ENCODE measurements at places on chromosomes 16 and 17.

GRCh38 chr16:4052096-4052495, 64.1 kb downstream of the ADCY9 start:
- DNase-seq = no peak

DNA sequence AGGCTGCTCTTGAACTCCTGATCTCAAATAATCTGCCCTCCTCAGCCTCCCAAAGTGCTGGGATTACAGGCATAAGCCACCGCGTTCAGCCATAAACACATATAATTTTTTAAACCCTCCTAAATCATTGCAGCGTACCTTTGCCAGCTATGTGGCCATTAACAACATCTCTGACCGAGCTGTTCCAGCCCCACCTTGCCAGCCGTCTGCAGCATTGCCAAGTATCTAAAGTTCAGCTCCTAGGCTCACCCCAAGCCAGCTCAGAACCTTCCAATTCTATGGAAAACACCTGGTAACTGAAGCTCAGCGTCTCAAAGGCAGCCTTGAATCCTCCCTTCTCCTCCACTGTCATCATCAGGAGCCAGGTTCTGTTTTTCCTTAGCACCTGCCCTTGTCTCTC, 5.1 kb upstream of the MEIOB start:
- DNase-seq = no peak

GRCh38 chr17:16818340-16818739, 128.3 kb downstream of the CCDC144A start:
- no peak for DNase-seq

- no peak for DNase-seq
Measured at GRCh38 chr16:74448990-74449389, 27.7 kb upstream of the CLEC18B start.

DNA sequence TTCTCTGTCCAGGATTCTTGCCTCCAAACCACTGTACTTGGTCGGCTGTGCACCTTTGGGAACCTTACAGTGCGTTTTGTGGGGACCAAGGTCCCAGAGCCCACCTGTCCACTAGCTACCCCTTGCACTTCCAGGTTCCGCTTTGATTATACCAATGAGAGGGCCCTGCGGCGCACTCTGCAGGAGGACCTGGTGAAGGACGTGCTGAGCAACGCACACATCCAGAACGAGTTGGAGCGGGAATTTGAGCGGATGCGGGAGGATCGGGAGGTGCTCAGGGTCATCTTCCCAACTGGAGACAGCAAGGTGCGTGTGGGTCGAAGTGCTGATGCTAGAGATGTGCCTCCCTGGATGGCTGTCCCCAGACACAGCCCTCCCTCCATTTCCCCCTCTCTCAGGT, 18.8 kb downstream of the POLR2A start:
- DNase-seq = no peak

GRCh38 chr16:11181899-11182279, 74.1 kb downstream of the SOCS1 start:
- no peak for DNase-seq

DNA sequence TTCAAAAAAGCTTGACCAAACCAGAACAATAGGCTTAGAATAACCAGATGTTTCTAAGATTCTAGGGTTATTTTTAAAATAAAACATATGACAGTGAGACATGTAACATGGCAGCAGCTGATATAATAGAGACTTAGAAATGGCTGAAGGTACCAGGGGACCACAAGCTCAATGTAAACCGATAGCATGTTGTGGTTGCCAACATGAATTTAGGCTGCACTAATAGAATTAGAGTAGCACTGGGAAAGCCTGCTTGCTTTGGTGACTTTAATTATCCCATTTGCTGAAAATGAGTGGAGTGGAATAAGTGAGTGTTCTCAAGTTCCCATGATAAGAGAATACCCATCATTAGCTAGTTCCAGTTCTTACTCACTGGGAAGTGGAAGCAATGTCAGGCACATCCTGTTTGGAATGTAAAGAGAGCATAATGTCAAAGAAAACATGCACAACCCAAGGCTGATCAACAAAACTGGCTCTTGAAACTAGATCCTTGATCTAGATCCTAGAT, 621.2 kb upstream of the CDH5 start:
- no peak for DNase-seq

DNA sequence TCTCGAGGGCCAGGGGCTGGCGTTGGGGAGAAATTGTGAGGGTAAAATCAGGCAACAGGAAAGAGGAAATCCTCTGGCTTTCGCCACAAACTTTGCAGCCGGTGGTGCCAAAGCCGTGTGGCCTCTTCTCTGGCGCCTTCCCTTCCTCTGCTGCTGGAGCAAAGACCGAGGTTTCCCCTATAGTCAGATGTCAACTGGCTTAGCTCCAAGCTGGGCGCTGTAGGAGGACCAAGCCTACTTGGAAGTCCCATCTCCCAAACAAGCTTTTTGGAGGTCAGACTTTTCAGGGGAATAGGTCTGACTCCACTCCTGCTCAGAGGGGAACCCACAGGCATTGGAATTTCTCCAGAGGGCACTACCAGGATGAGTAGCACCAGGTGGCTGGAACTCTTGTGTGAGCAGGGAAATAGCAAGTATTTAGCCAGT, 5.0 kb downstream of the IGFBP4 start:
- no peak for DNase-seq

DNA sequence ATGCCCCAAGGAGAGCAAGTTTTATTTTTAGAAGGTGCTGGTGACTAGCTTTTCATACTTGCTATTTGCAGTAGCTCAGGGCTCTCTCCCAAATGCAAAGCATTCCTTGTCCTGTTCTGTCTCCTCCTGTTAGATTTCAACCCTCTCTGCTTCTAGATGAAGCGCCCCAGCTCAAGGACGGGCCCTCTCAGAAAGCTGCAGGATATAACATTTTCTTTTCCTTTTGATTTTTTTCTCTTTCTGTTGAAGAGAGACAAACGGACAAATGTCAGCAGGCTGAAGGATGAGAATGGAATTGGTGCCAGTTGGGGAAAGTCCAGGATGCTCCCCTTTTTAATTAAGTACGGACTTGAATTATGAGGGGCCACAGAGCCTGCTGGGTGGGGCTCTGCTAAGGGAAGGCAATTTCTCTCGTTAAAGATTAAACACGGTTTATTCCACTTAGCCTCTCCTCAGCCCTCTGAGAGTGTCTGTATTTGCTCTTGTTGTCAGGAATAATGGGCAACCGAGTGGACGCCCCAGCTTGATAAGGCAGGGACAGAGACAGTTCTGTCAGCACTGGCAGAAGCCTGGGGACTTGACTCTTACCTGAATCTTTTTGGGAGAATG, 6.2 kb upstream of the ETV4 start:
- no peak for DNase-seq

GRCh38 chr17:35022536-35023063, 40.9 kb downstream of the RFFL start:
- peak; percentile 25 for DNase-seq

GRCh38 chr17:37745801-37746426, 1.1 kb upstream of the HNF1B start:
- DNase-seq = no peak

- DNase-seq = no peak
Measured at GRCh38 chr17:6108382-6108781, 38.2 kb downstream of the WSCD1 start.

GRCh38 chr17:80177986-80178595, 8.3 kb downstream of the CARD14 start:
- no peak for DNase-seq

DNA sequence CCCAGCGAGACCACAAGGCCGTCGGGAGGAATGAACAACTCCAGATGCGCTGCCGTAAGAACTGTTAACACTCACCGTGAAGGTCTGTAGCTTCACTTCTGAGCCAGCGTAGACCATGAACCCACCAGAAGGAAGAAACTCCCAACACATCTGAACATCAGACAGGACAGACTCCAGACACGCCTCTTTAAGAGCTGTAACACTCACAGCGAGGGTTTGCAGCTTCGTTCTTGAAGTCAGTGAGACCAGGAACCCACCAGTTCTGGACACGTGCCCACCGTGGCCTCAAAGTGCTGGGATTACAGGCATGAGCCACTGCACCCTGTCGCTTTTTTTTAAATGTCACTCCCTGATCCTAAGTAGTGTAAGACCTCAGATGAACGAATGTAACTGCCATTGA, 17.3 kb downstream of the KPNA2 start:
- DNase-seq = no peak

GRCh38 chr17:57674894-57675293, 70.2 kb downstream of the CCDC182 start:
- no peak for DNase-seq

- DNase-seq = peak; percentile 11
Measured at GRCh38 chr17:41579484-41580243, 7.0 kb downstream of the KRT14 start.

GRCh38 chr17:44842748-44843147, 4.9 kb upstream of the HIGD1B start:
- DNase-seq = no peak

GRCh38 chr17:62911114-62911513, 54.9 kb upstream of the TANC2 start:
- no peak for DNase-seq

- no peak for DNase-seq
Measured at GRCh38 chr17:10050597-10051101, 145.6 kb upstream of the RCVRN start.

DNA sequence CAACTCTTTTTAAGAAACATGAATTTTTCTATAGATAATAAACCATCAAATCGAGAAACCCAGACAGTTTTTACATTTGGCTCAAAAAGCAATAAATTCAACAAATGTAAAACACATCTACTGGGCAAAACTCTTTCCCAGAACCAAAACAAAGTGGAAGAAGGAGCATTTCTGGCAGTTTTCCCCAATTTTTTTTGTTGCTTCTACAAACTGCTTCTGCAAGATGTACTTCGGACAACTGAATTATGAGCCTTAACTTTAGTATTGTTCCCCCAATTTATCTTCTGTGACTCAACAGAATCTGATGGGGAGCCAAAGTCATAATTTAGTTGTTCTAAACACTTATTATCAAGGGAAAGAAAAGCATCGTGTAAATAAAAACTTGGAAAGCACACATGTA, 1047.2 kb downstream of the CDH11 start:
- DNase-seq = no peak

DNA sequence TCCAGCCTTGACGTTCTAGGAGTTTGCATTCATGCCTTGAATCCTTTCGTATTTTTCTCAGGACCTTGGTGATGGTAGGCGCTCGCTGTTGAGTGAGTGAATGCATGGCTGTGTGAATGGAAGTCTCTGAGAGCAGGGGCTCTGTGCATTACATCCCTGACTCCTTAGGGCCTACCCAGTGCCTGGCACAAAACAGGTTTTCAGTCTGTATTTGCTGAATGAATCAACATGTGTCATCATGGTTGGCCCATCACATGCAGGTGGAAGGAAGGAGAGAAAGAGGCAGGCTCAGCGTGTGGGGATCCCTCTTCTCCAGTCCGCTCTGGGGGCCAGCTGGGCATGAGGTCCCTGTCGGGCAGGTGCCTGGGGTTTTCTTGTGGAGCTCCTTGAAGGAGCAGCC, 8.7 kb downstream of the RAP1GAP2 start:
- DNase-seq = no peak

DNA sequence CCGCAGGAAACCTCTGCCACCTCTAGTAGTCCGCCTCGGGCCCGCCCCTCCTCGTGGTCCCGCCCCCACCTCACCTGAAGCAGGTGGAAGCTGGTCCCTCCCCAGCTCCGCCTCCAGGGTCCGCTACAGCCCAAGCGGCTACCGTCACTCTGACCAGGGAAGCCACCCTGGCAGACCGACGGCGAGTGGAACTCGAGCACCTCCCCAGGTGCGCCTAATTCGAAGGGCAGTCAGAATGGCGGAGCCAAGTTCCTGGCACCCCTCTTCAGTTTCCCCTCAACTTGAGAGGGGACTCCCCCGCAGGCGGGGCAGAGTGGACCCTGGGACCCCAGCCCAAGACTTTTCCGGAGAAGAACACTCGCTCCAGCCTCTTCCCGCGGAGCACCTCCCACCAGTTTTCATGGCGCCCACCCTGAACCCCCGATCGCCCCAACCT, 507 bp downstream of the FHOD1 start:
- DNase-seq = no peak

DNA sequence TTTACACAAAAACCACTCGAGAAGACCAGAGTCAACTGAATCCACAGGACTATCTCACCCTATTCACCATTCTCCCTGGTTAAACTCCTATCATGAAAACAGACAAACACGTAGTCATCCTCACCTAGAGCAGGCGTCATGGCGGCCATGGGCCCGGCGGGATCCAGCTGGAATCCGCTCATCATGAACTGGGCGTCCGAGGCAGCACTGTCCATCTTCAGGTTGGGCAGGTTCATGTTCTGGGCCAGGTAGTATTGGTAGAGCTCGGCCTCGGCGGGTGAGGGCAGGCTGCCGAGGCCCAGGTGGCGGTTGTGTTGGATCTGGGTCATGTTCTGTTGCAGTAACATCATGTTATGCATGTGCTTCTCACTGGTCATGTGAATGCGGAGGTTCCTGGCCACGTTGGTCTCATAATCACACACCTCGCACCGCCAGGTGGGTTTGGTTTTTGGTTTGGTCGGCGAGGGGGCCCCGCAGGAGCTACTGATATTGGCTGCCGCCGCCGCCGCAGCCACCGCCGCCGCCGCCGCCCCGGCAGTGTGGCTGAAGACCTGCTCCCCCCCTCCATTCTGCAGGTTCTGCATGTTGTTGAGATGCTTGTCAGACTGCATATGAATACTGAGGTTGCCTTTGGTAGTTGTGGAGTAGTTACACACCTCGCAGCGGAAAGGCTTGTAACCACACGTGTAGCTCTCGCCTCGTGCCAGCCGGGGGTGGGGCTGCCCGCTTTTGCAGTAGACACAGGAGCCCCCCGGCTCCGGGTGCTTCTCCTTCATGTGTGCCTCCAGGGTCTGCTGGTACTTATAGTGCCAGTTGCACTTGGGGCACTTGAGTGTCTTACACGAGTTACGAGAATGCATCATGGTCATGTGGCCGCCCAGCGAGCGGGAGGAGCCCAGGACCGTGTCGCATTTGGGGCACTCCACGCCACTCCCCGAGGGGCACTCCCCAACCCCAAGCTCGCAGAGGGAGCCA, 90.3 kb downstream of the ZFHX3 start:
- no peak for DNase-seq

GRCh38 chr16:51697454-51697853, 546.4 kb upstream of the SALL1 start:
- no peak for DNase-seq

GRCh38 chr17:81388612-81389367, 6.5 kb upstream of the BAHCC1 start:
- no peak for DNase-seq

GRCh38 chr17:46822388-46822921, 4.0 kb upstream of the WNT3 start:
- DNase-seq = no peak

Data from activated naive CD4-positive, alpha-beta T cell (primary cell).